CD8-positive, alpha-beta memory T cell (primary cell): ENCODE measurements at places on chromosomes 7 and 10. TPM values are rescaled to one million over a fixed set of nuclear protein-coding genes. Genes with fewer than 3 reads are reported as not detected.

CAV2 gene
- total RNA-seq = not detected

GSDME gene
- 3.9 TPM for total RNA-seq

HOXA5 gene
- not detected for total RNA-seq

WNT2 gene
- total RNA-seq = not detected

CTNNA3 gene
- total RNA-seq = not detected

SPDYE2B gene
- total RNA-seq = not detected

VIM gene
- 1,217 TPM for total RNA-seq

TRIP6 gene
- total RNA-seq = 37.7 TPM

TBX20 gene
- total RNA-seq = not detected

CH25H gene
- not detected for total RNA-seq

ELN gene
- not detected for total RNA-seq

CFAP69 gene
- total RNA-seq = 0.81 TPM

OLAH gene
- total RNA-seq = not detected

HOXA7 gene
- not detected for total RNA-seq

MMRN2 gene
- not detected for total RNA-seq

GIMAP2 gene
- 40.4 TPM for total RNA-seq

PDE1C gene
- not detected for total RNA-seq

CHAT gene
- not detected for total RNA-seq

KNDC1 gene
- not detected for total RNA-seq

AMZ1 gene
- 0.07 TPM for total RNA-seq

ZNF425 gene
- 1.8 TPM for total RNA-seq

PAX4 gene
- not detected for total RNA-seq

NXPH1 gene
- total RNA-seq = not detected

FZD8 gene
- total RNA-seq = 0.50 TPM

PIK3AP1 gene
- 5.7 TPM for total RNA-seq

SLC26A3 gene
- not detected for total RNA-seq

INMT gene
- total RNA-seq = not detected

KIF20B gene
- 39.9 TPM for total RNA-seq

AOAH gene
- total RNA-seq = 26.4 TPM
